T-helper 1 cell (primary cell): ENCODE measurements at places on chromosomes 1 and 21.

DNA sequence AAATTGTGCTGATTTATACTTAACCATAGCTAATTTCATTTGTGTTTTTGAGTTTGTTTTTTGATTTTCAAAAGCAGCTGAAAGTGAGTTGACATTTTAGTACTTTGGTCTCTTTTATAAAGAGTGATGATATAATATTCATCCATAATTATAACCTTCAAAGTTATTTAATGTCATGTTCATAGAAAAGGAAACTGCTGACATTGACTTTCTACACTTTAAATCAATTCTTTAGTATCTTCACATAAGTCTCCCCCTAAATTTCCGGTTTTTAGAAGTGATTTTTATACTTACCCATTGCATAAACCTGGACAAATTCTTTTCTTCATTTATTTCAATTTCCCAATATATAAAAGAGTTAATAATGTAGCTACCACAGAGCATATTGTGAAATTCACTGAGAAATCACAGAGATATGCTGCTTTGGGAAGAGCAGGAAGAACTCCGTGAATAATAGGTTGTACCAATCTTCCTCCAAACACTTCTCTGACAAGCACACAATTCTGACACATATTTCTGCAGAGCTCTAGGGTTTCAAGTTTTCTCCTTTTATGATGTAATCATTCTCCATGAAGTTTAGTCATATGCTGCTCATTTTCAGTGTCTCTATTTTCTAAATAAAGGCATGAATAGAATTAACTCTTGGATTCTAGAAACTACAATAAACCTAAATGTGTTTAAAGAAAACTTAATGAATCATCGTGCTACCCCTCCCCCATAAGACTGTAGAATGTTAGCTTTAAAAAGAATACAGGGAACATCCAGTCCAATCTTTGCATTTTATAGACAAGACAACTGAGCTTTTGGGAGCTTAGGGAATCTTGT lies 25.6 kb upstream of the CDC42BPA start:
- no peak for DNase-seq

DNA sequence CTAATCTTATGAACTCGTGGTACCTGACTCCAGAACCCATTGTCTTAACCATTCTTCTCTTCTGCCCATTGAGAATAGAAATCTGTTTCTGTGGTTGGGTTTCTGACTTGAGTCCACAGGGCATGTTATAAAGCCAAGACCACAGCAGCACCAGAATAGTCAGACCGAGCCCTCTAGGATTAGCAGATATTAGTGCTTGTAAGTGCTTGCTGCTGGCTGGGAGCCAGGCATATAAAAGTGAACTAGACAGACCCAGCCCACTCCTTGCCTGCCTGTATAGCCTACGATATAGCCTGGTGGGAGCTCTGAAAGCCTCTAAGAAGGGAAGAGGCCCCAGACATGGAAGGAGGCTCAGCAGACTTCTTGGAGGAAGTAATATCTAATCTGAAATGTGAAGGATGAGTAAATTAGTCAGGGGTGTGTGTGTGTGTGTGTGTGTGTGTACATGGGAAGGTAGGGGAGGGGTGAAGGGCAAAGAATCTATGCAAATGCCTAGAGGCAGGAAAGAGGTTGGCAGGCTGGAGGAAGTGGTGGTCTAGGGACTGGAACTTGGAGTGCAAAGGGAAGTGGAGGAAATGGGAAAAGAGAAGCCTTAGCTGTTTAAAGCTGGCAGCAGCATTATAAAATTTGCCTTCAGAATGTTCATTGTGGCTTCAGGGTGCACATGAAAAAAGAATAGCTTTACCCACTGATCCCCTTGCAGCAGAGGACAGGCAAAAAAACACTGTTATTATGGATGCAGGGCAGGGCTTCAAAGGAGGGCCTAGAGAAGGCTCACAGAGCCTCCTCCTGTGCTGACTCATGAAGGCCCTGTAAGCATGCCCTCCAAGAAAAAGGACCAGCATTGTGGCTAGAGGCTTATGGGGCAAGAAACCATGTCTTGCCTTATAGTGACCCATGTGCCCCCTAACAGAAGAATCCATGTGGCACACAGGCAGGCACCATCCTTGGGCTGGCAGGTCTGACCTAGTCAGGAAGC lies 169.2 kb downstream of the LMX1A start:
- no peak for DNase-seq

DNA sequence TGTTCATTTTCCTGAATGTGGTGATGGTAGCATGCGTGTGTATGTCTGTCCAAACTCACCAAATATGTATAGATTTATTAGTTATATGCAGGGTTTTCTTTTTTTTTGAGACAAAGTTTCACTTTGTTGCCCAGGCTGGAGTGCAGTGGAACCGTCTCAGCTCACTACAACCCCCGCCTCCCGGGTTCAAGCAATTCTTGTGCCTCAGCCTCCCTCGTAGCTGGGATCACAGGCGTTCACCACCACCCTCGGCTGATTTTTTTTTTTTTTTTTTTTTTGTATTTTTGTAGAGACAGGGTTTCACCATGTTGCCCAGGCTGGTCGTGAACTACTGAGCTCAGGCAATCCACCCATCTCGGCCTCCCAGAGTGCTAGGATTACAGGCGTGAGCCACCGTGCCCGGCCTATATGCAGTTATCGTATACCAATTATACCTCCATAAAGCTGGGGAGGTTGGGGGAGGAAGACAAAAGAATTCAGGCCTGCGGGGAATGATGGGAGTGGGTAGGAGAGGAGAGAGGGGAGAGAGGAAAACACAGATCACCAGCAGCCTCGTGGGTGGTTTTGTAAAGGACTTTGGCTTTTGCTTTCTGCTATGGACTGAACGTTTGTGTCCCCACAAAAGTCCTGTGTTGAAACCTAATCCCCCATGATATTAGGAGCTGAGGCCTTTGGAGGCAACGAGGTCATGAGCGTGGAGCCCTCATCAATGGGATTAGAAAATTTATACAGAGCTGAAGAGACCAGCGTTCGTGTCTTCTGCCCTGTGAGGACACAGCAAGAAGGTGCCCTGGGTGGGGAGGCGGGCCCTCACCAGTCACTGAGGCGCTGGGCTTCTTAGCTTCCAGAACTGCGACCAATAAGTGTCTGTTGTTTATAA lies 4.4 kb upstream of the HNRNPU start:
- DNase-seq, result no peak

DNA sequence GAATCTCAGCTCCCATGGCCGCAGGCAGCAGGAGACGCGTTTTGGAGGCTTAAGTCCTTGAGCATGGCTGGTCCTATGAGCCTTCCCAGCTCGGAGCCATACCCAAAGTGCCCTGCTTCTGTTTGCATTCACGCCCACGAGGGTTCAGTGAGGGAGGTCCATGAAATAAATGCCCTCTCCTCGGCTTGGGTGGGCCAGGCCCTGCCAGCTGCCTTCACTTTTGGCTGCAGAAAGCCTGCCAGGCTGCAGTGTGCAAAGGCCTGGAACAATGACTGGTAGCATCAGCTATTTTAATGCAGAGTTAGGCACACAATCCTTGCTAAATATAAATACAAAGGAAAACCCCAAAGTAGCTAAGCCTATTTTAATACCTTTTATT lies 49.4 kb downstream of the H3-3A start:
- no peak for DNase-seq

GRCh38 chr21:17191346-17191993 lies 321.4 kb upstream of the CXADR start:
- no peak for DNase-seq

GRCh38 chr1:156295391-156295947 lies at the start of gene GLMP:
GLMP (minus strand) TSS chr1:156295679; CDS start chr1:156295645, 34 bp downstream.
- peak; percentile 64 for DNase-seq

DNA sequence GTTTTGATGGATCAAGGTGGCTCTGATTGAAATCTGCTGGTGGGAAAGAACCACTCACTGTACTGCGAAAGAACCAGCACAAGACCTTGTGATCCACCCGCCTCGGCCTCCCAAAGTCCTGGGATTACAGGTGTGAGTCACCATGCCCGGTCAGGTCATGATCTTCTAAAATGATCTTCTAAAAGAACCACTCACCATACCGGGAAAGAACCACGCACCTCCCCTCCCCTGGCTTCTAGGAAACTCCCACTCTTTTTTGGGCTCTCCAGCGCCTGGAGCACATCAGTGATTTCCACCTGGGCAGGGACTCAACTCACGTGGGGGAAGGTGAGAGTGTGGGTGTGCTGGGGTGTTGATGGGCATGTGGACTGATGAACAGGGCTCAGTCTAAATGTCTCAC lies 7.9 kb upstream of the RAB7B start:
- no peak for DNase-seq

DNA sequence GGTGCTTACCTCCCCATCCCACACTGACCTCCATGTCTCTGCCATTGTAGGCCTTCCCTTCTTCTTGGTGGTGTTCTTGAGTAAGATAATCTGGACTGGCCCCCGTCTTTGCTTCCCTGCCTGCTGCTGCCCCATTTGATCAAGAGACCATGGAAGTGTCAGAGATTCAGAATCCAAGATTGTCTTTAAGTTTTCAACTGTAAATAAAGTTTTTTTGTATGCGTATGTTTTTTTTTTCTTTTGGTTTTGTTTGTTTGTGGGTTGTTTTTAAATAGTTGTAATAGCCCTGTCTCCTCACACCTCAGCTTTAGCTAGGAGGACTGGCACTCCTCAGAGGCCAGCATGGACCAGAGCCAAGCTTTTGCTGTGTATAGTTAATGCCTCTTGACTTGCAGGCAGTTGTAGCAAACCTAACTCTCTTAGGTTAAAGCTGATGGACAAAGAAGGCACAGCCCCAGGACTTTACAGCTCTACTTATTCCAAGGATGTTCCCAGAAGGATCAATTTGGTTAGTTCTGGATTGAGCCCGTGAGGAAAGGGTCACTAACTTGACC lies 5.6 kb upstream of the YBX1 start:
- DNase-seq, result no peak

DNA sequence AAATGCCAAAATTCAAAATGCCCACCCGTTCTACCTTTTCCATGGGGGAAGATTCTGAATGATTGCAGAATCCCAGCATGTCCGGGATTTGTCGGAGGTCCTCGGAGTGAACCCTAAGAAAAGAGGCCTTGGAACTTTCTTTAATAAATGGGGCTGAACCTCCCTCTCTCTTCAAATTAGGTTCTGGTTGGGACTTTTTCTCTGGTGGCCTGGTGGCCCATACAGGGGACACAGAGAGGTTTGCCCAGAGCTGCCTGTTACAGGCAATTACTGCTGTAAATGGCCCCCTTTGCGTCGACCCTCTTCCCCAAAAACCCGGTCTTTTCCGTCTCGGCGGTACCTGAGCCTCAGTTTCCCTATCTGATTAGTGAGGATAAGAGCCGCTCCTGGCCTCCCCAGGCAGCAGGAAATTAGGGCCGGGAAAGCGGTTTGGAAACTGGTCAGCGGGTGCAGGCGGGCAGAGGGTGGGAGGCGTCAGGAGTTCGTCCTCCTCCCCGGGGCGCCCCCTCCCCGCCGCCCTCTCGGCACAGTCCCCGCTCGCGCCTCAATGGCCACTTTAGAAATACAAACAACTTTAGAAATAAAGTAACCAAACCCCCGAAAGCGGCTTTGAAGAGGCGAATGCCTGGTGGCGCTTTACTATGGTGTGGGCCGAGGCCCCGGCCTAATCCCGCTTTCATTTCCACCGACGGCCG lies 15.6 kb downstream of the PAX7 start:
- DNase-seq, result no peak
